ENCODE measurements at places on chromosomes 2 and 18.

DNA sequence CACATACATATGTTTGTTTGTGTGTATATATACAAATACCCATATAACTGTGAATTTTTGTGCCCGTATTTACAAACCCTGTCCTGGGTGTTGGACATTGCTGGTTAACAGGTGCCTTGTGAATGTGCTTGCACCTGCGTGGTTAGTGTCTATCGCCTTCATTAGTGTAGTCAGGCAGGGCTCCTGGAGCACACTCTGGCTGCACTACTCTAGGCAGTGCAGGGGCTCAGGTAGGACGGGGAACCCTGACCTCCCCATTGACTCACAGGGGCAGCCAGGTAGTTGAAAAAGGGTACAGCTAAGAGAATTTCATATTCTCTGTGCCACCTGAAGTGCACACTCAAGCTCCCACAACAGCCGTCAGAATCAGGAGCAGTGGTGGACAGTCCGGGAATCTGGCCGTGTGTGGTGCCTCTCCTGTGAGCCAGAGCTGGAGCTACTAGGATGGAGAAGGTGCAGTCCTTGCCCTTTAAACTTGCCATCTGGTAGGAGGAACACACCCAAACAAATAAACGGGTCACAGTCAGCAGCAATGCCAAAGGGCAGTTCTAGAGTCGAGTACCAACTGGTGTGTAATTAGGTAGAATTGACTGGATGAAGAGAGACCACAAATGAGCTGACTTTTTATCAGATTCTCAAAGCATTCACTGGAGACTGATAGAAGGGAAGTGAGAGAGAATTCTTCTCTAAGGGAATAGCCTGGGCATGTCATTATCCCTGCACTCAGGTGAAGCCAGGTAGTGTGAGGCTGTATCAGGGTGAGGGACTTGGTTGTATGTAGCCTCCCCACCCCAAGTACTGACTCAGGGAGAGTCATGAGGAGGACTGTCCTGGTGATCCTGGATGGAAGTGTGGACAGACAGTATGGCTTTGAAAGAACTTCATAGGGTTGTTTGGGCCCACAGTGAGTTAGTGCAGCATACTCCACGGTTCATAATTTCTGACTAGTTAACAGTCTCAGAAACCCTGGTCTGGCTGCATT is 44.1 kb downstream of the FARP2 start:
- DNase-seq: no peak

DNA sequence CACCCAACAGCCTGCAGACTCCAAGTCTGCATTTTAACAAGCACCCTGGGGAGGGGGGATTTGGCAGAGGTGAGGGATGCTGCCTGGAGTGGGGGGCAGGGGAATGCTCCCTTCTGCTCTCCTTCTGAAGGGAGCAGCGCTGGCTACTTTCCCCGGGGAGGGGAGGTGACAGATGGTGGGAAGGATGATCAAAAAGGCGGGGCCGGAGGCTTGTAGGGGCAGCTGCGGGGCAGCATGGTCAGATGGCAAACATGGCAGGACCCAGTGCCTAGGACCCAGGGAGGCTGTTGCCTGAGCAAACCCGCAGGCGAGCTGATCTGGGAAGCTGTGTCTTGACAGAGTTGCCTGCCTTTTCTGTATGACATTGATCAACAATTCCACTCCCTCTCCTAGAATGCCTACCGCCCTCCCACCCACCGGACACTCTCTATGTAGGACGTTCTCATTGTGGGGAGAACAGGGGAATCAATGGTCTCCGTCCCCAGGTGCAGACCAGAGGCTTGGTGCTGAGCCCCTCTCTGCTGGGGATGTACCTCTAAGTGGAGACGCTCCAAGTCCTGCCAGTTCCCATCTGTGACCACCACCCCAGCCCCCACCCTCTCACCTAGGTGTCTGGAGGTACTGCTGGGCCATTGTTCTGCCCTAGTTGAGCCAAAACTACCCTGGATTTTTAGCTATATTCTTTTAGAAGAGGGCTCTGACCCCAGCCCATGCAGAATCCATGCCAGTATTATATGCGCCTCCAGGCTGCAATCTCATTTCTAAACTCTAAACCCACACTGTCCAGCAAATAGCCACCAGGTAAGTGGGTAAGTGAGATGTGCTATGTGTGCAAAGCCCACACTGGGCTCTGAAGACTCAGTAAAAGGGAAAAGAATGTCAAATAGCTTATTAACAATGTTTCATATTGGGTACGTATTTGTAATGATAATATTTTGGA is 89.7 kb upstream of the SEC11C start:
- peak; percentile 95 for DNase-seq

DNA sequence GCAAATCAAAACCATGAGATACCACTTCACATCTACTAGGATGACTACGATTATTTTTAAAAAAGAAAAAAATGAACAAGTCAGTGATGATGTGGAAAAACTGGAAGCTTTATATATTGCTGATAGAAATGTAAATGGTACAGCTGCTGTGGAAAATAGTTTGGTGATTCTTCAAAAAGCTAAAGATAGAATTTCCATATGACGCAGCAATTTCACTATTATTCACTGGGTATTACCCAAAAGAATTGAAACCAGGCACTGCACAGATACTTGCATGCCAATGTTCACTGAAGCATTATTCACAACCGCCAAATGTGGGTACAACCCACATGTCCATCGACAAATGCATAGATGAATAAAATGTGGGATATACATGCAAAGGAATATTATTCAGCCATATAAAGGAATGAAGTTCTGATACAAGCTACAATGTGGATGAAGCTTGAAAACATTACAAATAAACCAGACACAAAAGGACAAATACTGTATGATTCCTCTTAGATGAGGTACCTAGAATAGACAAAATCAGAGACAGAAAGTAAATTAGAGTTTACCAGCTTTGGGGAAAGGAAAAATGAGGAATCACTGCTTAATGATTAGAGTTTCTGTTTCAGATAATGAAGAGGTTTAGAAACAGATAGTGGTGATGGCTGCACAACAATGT is 11.1 kb downstream of the RTTN start:
- no peak for DNase-seq

DNA sequence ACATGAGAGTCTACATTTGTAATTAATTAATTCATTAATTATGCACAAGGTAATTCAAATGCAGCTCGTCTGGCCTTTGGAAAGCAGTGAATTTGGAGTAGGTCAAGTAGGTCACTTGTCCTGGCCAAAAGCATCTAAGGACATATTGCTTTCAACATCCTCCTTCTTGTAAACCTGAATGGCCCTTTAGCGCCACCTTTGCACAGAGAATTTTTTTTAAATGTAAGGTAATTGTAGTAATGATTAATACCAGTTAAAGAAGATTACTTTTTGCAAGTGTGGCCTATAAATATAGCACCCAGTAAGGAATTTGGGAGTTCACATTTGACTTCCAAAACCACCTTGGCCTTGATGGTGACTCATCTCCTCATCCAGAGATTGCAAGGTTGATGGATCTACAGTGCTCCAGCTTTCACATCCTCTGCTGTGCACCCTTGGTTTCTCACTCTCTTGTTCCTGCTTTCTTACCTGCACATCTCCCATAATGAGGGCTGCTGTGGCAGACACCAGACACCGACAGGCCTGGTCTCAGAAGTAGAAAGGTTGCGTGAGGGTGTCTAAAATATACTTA is 481.7 kb downstream of the TGIF1 start:
- DNase-seq: no peak

GRCh38 chr18:76405681-76406356 is 89.2 kb downstream of the ZNF516 start:
- no peak for DNase-seq

DNA sequence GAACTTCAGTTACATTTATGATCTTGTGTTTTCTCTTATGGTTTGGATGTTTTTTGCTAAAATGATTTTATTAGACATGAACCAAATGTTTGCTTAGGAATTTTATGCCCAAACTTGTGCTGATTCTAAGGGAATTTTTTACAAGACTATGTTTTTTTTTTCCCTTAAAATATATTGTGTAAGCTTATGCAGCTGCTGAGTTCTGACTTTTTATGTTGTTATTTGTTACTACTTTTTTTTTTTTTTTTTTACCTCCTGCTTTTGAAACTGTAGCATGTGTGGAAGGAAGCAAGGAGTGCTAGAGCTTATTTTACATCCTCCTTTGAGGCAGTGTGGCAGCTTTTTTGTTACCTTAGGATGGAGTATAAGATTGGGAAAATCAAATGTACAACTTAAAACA is 6.0 kb upstream of the DNAH7 start:
- no peak for DNase-seq

- DNase-seq: no peak
These were observed 86.4 kb downstream of the AP1S3 start for GRCh38 chr2:223751012-223751411.

- DNase-seq: no peak
These were observed 1.4 kb downstream of the TRIB2 start for GRCh38 chr2:12718015-12718671.

DNA sequence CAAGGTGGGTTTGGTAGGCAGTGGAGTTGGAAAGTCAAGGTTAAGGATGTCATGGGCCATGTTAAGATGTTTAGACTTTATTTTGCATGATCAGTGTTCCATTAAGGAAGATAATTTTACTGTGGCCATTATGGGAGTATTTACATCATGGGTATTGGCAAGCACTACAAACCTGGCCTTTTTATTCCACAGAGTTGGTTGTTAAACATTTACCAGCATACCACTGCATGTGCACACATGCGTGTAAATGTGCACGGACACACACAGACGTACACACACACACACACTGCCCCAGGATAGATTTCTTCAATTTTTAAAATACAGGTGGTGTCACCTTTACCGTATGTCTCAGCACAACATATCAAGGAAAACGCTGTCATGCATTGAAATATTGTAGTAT is 51.4 kb upstream of the ITGA6 start:
- no peak for DNase-seq

DNA sequence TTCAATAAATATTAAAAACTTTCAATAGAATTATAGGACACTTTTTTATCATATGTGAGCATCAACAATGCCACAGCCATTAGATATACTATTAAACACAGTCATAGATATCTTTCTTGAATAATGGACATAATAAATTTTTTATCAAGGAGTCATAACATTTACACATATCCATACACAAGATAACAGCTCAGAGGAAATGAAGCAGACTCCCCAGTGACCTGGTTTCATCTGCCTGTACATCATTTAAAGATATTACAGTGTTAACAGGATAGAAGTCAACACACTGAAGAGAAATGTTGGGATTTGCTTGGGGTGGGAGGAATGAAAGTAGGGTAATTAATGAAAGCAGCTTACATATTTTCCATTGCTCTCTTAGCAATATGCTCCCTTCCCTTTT is 5.1 kb downstream of the SCG2 start:
- DNase-seq: no peak

- no peak for DNase-seq
These were observed 40.7 kb upstream of the PLEKHM3 start for GRCh38 chr2:208066016-208066415.
